Airway epithelial cell (primary cell): ENCODE measurements at places on chromosomes 1 and 21. TPM values are rescaled to one million over a fixed set of nuclear protein-coding genes. Genes with fewer than 3 reads are reported as not detected.

The NRIP1 gene
- 14.8 and 25.4 TPM in 2 replicates for total RNA-seq

The PLEKHN1 gene
- 13.5 and 16.1 TPM in 2 replicates for total RNA-seq

The C1orf141 gene
- not detected in 2 replicates for total RNA-seq

The NFASC gene
- 4.0 and 5.4 TPM in 2 replicates for total RNA-seq

The TNFSF4 gene
- total RNA-seq: 0.71 and 1.1 TPM in 2 replicates

The CYP4X1 gene
- total RNA-seq: 0.51 and 0.56 TPM in 2 replicates

The CRYBG2 gene
- total RNA-seq: 72.4 and 99.7 TPM in 2 replicates

The RORC gene
- total RNA-seq: 0.05 and 0.35 TPM in 2 replicates

The GSTM5 gene
- total RNA-seq: not detected in 2 replicates

The FTCD gene
- total RNA-seq: not detected in 2 replicates

The PDZK1IP1 gene
- total RNA-seq: 2.5 TPM in 1 of 2 replicates, not detected in the other

The ARID1A gene
- total RNA-seq: 15.1 and 29.9 TPM in 2 replicates

The KCNJ9 gene
- total RNA-seq: not detected in 2 replicates

The PLA2G2C gene
- not detected in 2 replicates for total RNA-seq

The NOL9 gene
- total RNA-seq: 11.6 and 15.7 TPM in 2 replicates
